ENCODE measurements at places on chromosomes 7 and 10. TPM values are rescaled to one million over a fixed set of nuclear protein-coding genes. Genes with fewer than 3 reads are reported as not detected.
A peak's percentile ranks its signal among the peaks of the same experiment; 100 is the strongest.

DNA sequence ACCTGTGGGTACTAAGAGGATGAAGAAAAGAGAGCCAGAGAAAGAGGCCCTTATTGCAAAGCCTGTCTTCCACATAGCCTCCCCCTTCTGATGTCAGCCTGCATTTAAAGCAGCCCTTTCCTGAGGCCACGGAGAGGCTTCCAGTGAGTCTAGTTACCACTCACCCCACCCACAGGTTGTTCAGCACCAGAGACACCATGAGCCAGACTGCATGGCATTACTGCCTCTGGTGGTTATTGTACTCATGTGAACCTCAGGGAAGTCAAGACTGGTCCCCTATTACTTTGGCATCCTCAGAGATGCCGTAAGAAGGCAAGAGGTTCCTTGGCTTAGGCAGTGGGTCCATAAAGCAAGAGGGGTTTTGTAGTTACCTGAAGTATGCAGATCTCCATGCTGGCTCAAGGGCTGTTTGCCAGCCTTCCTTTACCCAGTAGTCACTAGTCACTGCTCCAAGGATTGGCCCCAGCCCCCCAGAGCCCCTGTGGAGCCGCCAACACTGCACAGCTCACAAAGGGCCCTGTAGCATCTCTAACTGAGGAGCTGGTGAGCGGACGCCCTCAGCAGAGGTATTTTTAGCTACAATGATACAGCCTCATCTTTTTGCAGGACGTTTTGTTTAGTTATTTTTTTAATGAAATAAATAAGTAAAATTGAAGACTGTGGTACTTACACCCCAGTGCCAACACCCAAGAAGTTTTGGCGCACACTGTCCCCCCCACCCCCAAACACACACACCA lies 20.7 kb downstream of the LRRC4 start:
- DNase-seq: no peak

DNA sequence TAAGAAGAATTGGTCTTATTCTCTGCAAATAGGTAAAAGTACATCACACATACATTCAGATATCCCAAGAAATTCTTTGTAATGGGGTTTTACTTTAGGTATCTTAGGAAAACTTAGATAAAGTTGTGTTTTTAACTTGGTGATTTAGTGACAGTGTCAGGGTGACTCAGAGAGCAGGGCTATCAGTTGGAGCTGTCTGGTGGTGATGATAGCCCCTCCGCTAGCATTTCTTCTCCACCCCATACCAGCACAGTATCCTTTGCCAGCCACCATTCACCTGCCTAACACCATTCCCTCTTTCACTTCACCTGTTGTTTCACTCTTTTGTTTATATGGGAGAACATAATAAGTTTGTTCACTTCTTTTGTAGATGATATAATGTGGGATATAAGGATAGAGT lies 30.4 kb downstream of the VPS50 start:
- no peak for DNase-seq

DNA sequence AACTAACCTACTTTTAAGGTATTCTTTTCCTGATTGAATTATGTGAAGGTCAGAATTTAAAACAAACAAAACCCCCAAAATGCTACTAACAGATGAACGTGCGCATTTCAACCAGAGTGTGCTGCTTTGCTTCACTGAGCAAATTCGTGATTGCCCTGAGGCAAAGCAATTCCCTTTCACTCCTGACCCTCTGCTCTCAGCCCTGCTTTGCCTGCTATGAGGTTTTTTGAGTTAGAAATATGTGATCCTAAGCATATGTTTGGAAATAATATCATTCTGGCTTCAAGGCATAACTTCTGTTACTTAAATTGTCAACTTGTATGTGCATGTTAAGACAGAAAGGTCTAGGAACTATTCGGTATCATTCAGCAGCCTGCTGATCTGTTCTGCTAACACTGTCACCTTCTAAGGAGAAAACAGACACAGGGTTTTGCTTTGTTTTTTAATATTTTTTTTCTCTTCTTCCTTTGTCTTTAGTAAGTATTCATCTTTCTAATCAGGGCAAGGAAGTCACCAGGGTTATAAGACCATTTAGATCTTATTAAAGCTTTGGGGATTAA lies 124.2 kb downstream of the GNAT3 start:
- no peak for DNase-seq

- no peak for DNase-seq
Measured at GRCh38 chr10:130745251-130745650, 566.3 kb downstream of the TCERG1L start.

- DNase-seq: no peak
Measured at GRCh38 chr10:117007080-117007479, 2.1 kb upstream of the SHTN1 start.

GRCh38 chr7:20913853-20914252 lies 127.2 kb upstream of the SP8 start:
- no peak for DNase-seq

GRCh38 chr7:6272481-6273323 lies at the start of gene CYTH3:
CYTH3 (minus strand) TSS chr7:6272624; CDS start chr7:6272507, 117 bp downstream.
- DNase-seq: peak; percentile 98

Gene PAPSS2
- 4.4 TPM for total RNA-seq

Gene SYCE1
- total RNA-seq: 2.4 TPM

Gene ADCY1
- total RNA-seq: 93.5 TPM

All from cerebellum (tissue), 4 donors.